ENCODE measurements at places on chromosomes 2 and 18.

DNA sequence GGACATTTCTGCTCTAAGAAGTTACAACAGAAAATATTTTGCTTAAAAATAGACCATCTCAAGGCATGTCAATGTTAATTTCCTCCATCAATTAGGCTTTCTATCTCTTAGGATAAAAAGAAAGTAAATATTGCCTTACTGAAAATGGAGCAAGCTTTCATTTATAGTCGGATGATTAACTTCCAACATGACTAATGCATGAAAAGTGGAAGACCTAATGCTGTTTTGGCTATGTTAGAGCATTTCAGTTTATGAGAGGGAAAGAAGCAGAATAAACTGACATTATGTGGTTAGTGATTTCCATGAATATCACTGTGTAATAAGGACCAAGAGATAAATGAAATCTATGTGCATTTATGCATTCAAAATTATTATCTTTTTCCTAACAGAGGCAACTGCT, 475.2 kb upstream of the UBE2E3 start:
- no peak for DNase-seq

DNA sequence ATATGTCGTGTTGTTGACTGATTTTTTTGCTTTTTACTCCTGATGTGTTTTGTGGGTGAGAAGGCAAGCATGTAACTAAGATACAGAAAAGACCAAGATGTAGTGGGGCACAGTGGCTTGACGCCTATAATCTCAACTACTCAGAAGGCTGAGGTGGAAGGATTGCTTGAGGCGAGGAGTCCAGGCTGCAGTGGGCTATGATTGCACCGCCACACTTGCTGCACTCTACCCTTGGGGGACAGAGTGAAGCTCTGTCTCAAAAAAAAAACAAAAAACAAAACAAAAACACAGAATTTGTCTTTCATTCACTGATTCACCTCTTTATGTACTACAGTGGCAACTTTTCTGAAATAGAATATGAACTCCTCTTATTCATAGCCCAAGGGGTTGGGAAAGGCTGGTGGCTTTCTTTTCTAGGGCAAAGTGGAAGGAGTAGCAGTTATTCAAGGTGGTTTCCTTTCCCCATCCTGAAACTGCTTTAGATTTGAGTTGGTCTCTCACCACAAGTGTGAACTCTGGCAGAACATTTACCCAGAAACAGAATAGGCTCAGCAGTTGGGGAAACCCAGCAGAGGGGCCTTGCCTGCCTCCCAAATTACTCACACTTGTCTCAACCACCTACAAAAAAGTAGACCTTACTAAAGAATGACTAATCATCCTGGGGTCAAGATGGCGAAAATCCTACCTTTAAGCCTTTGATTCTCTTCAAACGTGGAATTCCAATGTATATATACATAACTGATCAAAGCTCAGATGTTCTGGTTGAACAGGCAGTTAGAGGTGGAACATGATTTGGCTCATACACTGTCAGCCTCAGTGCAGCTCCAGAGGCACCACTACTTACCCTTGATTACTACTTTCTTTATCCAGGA, 6.5 kb downstream of the TANK start:
- no peak for DNase-seq

GRCh38 chr2:3377279-3377611, 373 bp downstream of the EIPR1 start:
- no peak for DNase-seq

GRCh38 chr2:127422559-127423477, 4.6 kb downstream of the PROC start:
- DNase-seq: no peak

DNA sequence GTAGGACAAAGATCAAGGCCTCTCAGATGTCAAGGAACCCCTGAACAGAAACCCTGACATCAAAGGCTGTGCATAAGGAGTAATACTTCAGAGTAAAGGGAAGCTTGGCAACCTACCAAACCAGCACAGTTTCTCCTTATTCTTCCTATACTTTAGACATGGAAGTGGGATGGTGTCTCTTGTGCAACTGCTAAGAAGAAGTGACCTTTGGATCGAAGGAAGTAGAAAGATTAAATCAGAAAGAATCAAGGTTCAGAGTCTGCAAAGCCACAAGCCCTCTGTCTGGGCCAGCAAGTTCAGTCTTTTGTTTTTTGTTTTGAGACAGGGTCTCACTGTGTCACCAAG, 66.2 kb upstream of the SLC39A10 start:
- DNase-seq: no peak

DNA sequence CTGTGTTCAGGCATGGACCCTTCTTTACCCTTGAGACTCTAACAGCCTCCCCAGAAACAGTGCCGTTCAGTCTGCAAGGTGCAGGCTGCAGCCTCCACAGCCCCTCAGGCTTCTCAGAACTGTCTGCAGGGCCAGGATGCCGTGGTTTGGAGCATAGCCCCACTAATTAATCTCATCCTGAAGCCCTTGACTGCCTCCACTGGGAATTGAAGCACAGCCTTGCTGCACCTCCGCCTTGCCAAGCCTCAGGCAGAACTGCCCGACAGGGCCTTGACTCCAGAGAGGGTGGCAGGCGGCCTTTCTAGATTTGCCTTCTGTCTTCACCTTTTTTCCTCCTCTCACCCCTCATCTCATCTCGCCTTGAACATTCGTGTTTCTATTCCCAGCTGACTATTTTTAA, 119.8 kb downstream of the NRP2 start:
- no peak for DNase-seq

- DNase-seq: no peak
Observed at GRCh38 chr2:227219312-227220105, 55.1 kb downstream of the COL4A3 start.
